ENCODE measurements at places on chromosomes 7 and 10.

DNA sequence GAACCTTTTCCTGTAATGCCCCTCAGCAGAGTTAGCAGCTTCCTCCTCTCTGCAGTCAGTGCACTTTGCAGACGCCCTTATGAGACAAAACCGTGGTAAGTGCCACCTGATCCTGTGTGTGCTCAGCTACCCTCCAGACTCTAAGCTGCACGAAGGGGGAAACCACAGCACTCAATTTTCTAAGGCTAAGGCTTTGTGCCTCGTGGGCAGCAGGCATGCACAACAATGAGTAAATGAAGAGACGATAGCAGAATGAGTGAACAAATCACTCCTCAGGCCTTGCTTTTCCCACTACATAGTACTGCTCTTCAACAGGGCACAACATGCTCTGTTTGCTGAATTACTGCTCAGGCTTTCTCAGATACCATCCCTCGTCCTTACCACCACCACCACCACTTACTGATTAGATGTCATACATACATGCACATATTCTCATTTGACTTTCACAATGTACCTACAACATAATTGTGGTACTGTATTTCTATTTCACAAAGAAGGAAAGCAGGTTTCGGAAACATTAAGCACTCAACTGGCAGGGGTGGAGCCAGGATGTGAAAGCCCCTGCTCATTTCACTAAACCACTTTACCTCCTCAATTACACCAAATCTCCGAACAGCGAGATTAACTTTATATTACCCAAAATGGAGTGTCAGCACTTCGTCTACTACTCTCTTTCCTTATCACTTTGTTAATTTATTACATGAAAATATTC lies 85.4 kb downstream of the ICA1 start:
- DNase-seq = no peak

- DNase-seq = no peak
Measured at GRCh38 chr10:112250555-112250954, 32.6 kb upstream of the TECTB start.

DNA sequence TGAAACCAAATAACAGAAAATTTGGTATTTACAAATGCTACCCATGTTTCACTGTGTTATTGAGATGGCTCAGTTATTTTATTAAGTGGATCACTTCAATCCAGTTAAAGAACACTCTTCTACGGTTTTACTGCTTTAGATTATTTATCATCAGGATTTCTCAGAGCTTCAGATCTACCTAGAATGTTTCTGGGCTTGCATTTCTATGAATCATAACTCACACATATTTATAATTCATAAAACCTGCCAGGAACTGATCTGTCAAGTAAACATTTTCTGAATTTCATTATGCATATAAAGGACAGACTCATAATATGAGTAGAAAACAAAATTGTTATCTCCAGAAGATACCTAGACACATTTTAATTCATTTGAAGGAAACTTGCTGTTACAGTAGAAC lies 1172.3 kb upstream of the LRRTM3 start:
- no peak for DNase-seq

- DNase-seq = no peak
Measured at GRCh38 chr7:101671371-101672356, 42.6 kb upstream of the MYL10 start.

- DNase-seq = no peak
Measured at GRCh38 chr7:99624484-99624883, 7.7 kb downstream of the ZSCAN25 start.

GRCh38 chr10:121516093-121516865 lies 82.0 kb downstream of the FGFR2 start:
- DNase-seq = no peak

GRCh38 chr10:28790146-28790545 lies 112.8 kb downstream of the BAMBI start:
- DNase-seq = no peak

GRCh38 chr7:1123715-1124114 lies 35.8 kb downstream of the GPER1 start:
- DNase-seq = no peak

GRCh38 chr7:24325708-24326107 lies 41.7 kb downstream of the NPY start:
- no peak for DNase-seq

DNA sequence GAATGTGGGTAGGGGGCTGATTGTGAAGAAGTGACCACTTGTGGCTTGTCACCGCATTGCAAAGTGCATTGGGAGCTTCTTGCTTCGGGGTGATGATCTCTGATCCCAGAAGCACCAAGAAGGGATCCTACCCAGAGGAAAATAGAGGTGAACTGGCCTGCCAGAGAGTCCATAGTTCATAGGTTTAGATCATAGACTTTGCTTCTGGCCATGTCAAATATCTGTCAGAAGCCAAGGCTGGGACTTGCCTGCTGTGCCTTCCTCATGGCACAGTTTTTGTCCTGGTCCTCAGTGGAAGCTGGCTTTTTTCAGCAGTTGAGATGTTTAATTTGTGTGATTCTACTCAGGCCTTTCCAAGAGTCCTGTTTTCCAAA lies 1.1 kb downstream of the ZSWIM8 start:
- no peak for DNase-seq

- no peak for DNase-seq
Measured at GRCh38 chr10:103854265-103854685, 1.1 kb downstream of the SH3PXD2A start.

DNA sequence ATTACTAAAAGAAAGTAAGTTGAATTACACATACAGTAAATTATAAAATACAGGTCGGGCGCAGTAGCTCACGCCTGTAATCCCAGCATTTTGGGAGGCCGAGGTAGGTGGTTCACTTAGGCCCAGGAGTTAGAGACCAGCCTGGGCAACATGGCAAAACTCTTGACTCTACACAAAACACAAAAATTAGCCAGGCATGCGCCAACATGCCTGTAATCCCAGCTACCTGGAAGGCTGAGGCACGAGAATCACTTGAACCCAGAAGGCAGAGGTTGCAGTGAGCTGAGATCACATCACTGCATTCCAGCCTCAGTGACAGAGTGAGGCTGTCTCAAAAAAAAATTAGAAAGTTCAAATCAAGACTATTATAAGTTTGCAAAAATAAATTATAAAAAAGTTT lies 174.9 kb downstream of the GALNT11 start:
- DNase-seq = no peak

DNA sequence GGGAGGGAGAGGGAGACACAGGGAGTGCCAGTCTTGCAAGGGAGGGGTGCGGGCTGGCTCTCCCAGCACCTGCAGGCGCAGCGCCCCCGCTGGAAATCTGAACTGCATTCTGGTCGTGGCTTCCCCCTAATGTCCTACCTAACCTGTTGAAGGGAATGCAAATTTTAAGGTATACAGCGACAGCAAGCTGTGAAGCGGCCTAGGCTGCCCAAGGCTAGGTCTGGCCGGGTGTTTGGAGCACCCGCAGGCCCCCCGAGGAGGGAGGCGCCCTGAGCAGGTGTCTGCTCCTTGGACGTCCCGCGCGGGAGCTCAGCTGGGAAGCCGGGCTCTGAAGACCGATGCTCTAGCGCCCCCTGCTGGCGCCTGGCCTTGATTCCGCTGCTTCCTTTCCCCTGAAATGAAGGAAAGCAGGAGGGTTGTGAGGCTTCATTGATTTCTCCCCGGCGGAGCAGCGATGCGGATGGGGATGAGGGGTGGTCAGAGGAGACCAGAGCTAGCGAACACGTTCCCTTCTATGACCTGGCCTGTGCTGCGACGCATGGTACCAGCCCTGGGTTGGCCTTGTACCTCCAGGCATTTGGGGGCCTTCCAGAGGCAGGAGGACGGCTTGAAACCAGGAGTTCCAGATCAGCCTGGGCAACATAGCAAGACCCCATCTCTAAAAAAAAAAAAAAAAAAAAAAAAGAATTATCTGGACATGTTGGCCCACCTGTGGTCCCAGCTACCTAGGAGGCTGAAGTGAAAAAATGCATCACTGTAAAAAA lies 601.3 kb downstream of the GALNT17 start:
- peak; percentile 64 for DNase-seq

- no peak for DNase-seq
Measured at GRCh38 chr10:130218936-130219335, 82.7 kb downstream of the GLRX3 start.

- no peak for DNase-seq
Measured at GRCh38 chr10:3400348-3400747, 227.8 kb upstream of the PITRM1 start.

- no peak for DNase-seq
Measured at GRCh38 chr7:84083846-84084245, 110.7 kb downstream of the SEMA3A start.

GRCh38 chr7:106231856-106232490 lies 52.8 kb downstream of the NAMPT start:
- DNase-seq = no peak

DNA sequence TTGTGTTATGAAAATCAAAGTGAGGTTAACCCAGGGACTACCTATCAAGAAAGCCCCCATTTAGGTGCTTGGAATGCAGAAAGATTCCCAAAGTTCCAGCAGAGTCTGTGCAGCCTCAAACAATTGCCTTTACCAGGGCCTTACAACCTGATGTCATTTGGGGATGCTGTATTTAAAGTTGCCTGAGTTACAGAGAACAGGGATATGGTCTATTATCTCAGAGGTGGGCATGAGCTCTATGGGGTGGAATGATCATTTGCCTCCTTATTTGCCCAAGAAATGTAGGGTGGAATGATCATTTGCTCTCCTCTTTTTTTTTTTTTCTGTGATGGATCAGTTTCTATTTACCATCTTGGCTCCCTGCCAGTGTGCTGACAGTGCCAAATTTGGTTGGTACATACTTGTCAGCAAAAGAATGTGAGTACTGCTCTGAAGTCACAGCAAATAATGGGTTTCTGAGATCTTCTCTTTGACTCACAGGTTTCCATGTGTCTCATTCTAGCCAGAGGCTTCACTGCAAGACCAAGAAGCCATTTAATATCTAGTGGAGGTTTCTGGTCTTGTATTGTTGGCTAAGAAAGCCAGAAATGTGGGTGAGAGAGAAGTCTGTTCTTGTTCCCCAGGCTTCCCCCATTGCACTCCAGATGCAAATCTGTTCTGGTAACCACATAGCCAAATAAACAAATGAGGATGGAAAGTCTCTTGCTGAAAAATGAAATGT lies 45.5 kb upstream of the ZNRF2 start:
- peak; percentile 76 for DNase-seq

DNA sequence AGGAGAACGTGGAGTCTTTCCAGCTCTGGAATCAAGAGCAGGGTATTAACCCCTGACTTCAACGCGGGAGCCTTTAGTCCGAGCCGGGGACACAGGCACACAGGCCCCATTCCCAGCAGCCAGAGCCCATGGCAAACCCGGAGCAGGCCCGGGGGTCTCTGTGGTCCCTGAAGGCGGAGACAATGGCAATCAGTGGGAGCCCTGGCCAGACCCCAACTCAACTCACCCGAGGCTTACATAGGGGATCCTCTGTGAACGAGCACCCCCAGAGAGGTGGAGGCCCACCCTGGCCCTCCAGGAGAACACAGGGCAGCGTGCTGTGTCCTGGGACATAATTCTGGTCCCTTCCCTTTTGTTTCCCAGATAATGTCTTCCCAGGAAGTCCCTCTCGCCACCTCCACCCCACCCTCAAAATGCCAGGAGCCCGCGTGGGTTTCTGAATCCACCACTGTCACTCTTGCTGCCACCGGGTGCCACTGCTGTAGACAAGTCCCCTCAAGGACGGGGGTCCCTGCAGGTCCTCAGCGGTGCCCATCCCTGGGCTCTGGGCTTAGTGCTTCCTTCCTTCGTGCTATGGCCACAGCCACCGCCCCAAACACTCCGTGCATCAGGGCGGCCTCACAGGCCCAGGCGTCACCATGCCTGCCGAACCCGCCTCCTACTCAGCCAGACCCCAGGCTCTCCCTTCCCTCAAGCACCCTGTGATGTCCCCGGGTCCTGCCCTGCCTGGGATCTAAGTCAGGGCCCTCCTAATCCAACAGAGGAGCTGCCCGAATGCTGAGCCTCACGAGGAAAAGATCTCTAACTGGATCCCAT lies 28.6 kb upstream of the PPP2R2D start:
- no peak for DNase-seq

- no peak for DNase-seq
Measured at GRCh38 chr10:82084904-82085303, 209.9 kb downstream of the NRG3 start.

- peak; percentile 35 for DNase-seq
Measured at GRCh38 chr7:143429770-143430698, 13.2 kb upstream of the TAS2R60 start.

DNA sequence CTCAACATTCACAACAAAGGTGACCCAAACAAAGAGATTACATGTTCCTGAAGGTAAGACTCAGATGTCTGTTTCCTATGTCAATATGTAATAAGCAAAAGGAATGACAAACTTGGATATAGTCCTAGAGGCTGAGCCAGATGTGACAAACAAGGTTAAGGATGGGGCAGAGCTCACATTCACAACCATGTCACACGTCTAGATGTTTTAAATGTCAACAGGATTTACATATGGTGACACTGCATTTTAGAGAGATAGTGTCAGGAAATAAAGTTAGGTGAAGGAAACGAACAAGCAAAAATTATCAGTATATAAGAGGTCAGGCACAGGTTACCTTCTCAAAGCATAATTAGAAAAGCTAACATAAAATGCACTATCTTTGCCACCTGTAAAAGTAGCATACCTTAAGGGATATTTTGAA lies 8.4 kb downstream of the RELN start:
- no peak for DNase-seq

- peak; percentile 90 for DNase-seq
Measured at GRCh38 chr7:51045319-51046102, 262.8 kb upstream of the GRB10 start.

GRCh38 chr10:124217906-124218804 lies 124.8 kb upstream of the CHST15 start:
- peak; percentile 5 for DNase-seq

- no peak for DNase-seq
Measured at GRCh38 chr10:132735923-132736391, 50.0 kb downstream of the NKX6-2 start.

DNA sequence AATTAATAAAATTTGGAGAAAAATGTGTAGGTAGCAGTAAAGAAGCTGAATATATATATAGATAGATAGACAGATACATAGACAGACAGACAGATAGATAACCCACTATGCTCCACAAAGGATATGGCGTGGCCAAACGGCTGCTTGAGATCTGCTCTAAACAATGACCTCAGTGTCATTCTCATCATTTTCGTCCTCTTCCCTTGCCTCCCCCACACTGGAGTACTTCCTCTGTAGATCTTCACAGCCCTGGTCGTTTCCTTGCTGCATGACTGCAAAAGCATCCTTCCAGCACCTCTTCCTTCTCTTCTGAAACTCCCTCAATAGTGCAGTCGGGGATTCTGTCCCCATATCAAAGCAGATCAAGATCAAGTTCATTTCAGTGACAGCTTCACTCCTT lies 35.6 kb upstream of the ATP6V0A4 start:
- DNase-seq = no peak

GRCh38 chr10:73836427-73836980 lies 25.1 kb upstream of the NDST2 start:
- DNase-seq = no peak

GRCh38 chr7:71937840-71938371 lies 474.2 kb downstream of the CALN1 start:
- DNase-seq = no peak

GRCh38 chr7:34073676-34074075 lies 168.3 kb downstream of the BMPER start:
- no peak for DNase-seq

- DNase-seq = no peak
Measured at GRCh38 chr10:97243836-97244235, 48.6 kb downstream of the ARHGAP19 start.
